ENCODE measurements at places on chromosomes 16 and 17.

DNA sequence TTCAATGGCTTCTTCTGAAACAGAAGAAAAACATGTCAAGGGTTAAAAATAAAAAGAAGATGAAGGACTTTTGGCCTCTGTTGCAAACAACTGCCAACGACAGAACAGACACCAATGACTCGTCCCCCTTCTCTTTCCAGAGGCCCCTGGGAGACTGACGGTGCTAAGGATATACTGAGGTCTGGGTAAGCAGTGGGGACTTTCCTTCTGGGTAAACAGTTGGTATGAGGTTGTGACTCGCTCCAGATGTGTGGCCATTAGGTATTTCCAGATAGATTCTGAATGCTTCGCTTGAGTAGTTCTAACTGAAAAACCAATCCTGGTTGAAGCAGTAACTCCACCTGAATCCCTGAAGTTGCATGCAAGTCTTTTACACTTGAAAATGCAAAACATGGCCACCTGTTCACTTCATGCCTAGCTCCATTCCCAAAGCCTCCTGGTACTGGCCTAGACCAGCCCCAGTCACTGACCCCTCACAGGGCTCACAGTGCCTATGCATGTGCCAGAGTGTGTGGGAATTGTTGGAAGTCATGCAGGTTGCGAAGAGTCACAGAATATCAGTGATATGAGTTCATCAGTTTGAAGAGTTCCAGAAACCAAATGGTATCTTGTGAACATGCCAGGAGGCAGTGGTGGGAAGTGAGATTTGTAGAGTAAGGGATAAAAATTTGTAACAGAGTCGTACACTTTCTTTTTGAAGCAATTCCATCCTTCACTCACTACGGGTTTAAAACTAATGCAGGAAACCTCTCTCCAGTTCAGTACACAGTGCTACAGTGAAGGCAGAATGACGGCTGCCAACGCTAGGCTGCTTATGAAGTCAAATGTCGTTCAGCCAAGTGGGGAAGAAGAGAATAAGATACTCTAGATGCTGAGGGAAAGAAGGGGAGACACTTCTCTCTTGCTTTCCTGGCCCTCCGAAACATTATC is 217.8 kb downstream of the ZFHX3 start:
- DNase-seq: no peak

DNA sequence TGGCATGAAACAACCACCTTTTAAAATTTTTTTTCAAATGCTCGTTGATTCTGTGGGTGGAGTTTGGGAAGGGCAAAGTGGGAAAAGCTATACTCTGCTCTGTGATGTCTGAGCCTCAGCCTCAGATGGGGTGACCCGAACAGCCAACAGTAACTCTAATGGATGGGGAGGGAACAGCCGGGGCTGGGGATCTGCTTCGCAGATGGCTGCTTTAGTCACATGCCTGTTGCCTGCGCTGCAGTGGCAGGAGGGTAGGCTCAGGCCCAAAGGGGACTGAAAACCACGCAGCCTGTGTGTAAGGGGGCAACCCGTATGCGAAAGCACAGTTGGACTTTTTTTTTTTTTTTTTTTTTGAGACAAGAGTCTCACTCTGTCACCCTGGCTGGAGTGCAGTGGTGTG is 14.9 kb upstream of the MAPK3 start:
- DNase-seq: no peak

DNA sequence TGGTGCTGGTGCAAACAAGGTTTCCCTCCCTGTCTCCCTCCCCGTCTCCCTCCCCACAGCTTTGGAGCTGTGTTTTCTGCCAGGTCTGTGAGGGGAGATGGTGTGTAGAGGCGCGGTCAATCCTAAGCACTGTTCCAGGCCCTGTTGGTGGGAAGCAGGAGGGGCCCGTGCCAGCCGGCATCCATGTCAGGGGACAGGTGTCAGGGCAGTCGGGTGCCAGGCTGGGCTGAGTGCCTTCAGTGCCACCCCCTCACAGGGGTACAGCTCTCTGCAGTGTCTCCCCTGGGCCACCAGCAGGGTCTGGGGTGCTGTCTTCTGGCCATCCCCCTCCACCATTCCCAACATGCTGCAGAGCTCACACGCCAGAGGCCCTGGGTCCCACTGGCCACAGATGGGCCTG is 73.6 kb downstream of the KLHDC4 start:
- no peak for DNase-seq

GRCh38 chr17:75345514-75346167 is 56.4 kb upstream of the SLC25A19 start:
- DNase-seq: peak; percentile 72

DNA sequence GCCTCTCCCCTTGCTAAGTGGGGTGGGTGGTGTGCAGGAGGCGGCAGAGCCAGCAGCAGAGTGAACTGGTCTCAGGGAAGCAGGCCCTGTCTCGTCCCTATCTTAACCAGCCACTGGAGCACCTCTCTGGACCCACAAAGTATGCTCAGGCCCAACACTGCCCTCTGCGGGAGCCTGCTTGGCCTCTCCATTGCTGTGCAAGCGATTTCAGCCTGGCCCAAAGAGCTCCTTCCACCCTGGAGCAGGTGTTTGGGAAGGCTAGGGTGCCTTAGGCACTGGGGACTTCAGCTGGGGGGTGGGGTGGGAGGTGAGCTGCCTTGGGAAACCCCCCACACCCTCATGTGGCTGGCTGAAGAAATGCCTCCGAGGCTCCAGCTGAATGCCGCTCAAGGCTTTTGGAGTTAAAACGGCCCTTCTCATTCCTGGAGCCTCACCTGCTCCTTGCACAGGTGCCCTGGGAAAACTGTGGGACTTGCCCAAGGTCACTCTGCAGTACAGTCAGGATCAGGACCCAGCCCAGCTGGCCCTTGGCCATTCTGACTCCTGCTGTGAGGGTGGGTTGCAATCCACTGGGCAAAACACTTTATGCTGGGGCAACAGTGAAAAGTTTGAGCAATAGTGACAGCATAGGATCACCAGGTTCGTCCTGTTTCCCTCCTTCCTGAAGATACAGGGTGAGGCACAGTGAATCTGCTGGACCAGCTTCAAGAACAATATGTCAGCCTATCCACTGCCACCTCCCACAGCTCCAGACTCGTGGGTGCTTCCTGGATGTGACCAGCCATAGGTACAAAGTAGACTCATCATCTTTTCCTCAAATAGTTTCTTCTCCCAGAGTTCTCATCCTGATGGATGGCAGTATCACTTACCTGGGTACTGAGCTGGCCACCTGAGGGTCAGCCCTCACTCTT is 5.9 kb upstream of the UBE2O start:
- peak; percentile 87 for DNase-seq

DNA sequence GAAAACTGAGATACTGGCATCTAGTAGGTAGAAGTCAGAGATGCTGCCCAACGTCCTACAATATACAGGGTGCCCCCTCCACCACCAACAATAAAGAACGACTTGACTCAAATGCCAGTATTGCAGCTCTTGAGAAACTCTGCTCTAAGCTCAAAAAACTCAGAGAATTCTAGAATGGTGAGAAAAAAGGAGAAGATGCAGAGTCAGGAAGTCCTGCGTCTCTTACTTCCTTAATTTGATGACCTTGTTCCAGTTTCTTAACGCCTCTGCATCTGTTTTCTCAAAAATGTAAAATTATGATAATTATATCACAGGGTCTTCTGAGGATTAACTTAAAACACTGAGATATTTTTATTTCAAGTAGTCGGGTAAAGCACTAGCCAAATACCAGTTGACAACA is 1.7 kb upstream of the HSBP1 start:
- no peak for DNase-seq

GRCh38 chr16:88934066-88934667 is 42.8 kb downstream of the CBFA2T3 start:
- DNase-seq: no peak

GRCh38 chr16:13143551-13143950 is 242.2 kb downstream of the SHISA9 start:
- DNase-seq: no peak

DNA sequence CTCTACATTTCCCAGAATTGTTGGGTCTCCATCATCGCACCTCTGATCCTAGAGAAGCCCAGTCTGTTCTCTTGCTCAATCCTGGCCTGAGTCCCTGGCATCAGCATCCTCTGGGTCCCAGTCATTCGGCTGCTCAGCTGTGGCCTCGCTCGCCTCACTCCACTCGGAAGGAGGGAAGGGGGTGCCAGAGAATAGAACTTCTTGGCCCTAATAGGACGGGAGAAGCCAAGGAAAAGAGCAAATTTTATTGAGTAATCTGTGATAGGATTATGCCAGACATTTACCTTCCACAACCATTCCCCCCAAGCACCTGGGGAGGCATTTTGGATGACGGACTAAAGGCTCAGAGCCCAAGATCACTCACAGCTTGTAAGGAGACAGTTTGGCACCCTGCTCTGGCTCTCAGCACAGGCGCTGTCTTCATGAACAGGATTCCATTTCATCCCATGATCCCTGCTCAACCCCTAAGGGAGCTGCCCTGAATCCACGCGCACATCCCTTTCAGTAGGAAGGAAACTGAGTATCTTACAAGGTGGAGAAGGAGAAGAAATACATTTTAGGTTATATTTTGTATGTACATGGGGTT is 498 bp upstream of the CLEC10A start:
- no peak for DNase-seq

GRCh38 chr17:77354420-77354669 is 213.6 kb downstream of the SEC14L1 start:
- DNase-seq: no peak

GRCh38 chr16:68768175-68768574 is 31.1 kb downstream of the CDH1 start:
- DNase-seq: no peak

DNA sequence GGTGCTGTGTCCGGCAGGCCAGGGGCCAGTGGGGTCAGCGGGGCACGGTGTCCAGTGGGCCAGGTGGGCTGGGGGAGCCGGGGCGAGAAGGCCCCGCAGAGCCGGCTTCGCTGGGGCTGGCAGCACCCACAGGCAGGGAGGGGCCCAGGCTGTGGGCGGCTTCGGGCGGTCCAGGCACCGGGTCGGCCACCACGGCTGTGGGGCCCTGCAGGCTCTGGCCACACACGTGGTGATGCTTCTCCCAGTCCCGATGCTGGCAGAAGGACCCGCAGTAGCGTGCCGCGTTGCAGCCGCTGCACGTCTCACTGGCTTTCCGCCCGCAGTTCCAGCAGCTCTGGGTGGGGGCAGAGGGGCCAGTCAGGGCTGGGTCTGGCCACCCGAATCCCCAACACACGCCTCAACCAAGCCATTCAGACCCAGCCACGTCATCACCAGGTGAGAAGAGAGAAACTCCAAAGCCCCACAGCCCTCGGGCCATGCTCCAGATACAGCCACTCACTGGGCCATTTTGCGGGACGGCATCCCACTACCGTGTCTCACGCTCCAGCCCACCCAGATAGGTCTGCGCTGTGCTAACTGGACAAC is 10.6 kb upstream of the PABPN1L start:
- no peak for DNase-seq

- DNase-seq: no peak
Measured at GRCh38 chr17:27354491-27355081, 60.7 kb downstream of the WSB1 start.

DNA sequence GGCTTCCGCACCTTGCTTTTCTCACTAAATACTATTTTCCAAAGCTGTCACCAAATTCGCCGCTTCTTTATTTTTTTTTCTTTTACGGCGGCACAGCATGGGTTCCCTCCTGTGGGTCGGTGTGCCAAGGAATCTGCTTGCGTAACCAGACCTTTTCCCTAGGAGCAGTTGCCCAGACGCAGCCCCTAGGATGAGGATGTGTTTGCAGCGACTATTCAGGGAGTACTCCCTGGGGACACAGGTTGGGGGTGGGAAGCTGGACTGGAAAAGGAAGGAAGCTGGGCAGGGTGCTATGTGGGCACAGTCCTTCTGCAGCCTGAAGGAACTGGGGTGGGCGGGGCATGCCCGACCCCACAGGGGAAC is 49.0 kb upstream of the ZCCHC14 start:
- DNase-seq: no peak

GRCh38 chr17:39399791-39400190 is 1.6 kb downstream of the FBXL20 start:
- DNase-seq: no peak

DNA sequence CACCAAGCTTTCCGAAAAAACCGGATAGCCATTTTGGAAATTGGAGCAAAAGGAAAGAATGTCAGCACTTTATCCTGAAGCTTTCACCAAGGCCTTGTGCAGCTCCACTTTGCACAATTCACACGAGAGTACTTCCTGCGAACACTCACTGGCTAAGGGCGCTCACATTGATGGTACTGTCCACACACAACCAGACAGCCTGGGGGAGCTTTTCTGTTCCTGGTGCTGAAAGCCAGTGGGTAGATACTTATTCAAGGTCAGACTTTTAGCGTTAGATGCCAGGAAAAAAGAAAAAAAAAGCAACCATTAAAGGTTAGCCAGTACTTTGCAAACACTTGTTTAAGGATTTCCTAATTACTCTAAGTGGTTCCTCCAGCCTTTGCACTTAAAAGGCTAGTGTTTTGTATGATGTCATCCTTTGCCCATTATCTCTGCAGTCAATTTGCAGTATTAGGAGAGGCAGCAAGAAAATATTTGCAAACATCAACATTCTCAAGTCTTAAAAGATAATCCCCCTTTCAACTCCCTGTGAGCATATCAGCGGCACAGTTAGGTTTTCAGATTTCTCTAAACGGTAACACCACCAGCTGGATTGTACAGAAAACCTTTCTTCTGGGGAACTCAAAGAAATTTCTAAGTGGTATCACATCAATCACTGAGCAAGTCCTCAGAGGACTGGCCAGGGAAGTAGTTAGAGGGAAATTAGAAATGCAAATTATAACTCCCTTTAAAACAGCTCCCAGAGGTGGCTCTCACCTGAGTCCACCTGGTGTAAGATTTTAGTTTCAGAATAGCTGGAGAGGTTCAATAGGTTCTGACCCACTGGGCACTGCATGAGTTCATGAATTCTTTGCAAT is 243.4 kb upstream of the IRX5 start:
- peak; percentile 21 for DNase-seq

DNA sequence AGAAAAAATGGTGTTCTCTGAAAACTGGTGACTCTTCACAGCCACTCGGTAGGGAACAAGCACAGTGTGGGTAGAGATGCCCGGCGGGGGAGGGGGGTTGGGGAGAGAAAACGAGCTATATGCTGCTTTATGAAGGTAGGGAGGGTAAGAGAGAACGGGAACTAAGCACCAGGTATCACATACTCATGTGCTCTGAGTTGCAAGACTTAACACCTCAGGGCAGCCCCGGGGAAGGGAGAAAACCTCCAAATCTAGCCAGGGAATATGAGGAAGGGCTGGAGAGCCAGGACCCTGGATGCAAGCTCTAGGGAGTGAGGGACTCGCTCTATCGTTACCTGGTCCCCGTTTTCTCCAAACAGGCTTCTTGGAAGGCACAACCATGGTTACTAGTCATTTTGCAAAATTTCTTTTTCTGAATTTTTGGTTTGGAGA is 35.3 kb downstream of the HIC1 start:
- no peak for DNase-seq

DNA sequence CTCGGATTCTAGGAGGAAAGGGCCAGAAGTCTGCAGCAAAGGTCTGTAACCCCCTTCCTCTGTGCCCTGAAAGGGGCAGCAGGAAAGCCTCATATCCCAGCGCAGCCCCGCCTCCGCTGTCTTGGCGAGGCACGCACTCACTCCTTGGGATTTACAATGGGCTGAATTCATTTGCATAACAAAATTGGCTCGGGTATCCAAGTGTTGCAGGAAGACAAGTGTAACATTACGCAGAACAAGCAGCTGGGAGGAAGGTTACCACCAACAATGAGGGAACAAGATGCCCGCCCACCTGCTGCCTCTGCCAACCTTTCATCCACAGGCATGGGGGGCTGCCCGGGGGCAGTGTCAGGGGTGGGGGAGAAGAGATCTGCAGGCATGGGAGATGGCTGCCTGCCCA is 130.4 kb downstream of the MRM1 start:
- DNase-seq: peak; percentile 78

All from ELF-1 (cell line).